ENCODE measurements at places on chromosomes 6 and 20.

- peak; percentile 51 for DNase-seq
These were observed 393.7 kb downstream of the UTRN start for GRCh38 chr6:144678844-144679243.

GRCh38 chr6:25484900-25485299 is 167.1 kb upstream of the SCGN start:
- DNase-seq = no peak

GRCh38 chr20:38545771-38546170 is 35.2 kb upstream of the ADIG start:
- DNase-seq = no peak

DNA sequence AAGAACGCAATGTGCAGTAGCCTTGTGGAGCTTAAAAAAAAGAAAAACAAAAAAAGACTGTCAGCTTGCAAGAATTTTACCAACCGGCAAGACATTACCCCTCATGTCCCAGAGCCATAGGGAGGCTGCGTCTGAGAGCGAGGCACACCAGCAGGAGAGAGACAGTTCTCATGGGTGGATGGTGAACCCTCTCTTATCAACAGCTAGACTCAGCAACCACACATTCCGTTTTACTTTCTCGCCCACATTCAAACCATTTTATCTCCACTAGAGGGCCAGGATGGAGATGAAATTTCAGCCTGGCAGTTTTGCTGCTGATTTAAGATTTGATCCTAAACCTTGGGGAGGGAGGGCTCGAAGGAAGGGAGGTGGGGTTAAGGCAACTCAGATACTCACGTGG is 247.0 kb downstream of the ATXN1 start:
- DNase-seq = peak; percentile 67

- no peak for DNase-seq
These were observed 48.5 kb upstream of the SIRPG start for GRCh38 chr20:1706079-1706478.

- DNase-seq = peak; percentile 47
These were observed 103.7 kb downstream of the SNAP25 start for GRCh38 chr20:10322073-10323012.

DNA sequence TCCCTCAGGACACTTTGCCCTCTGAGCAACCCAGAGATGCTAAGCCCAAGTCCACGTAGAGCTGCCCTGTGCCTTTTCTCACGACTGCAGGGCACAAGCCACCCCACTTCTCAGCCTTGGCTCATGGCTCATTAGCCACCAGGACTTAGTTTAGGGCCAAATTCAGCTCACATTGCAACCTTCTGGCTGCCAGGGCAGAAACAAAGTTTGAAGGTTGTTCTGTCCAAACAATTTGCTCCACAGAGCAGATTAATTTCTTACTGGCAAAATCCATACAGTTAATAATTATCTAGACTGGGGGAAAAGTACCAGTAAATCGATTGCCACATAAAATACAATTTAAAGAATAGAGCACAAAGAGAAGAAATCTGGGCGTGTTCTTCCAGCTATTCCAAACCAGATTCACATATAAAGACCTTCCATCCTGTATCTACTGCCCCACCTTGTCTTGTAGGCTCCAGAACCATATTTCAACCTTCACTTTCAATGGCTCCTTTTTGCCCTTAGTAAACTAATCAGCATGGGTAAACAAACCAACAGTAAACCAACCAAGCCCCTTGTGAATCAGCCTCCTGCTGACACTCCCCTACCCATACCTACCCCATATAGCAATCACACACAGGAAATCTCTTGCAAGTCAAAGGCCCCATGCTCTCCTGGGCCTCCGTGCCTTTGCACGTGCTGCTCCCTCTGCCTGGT is 101.9 kb downstream of the QRSL1 start:
- DNase-seq = no peak

DNA sequence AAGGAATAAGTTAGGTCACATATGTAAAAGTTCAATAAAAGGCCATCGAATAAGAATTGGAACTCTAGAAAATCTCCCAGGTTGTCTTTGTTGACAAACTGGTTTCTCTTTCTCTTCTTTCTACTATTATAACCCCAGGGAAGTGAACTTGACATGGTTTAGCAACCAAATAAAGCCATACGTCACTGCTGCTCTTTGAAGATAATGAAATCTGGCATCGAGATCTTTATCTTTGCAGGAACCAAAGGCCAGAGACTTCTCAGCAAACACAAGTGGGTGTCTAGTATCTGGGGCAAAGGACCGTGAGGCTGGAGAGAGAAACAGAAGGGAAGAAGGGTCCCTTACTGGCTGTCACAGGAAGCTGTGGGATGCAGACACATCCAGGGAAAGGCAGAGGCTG is 286.7 kb upstream of the CDYL start:
- no peak for DNase-seq

GRCh38 chr6:136016228-136017225 is 165.0 kb downstream of the PDE7B start:
- no peak for DNase-seq

- peak; percentile 99 for DNase-seq
These were observed 143.9 kb downstream of the BCAS1 start for GRCh38 chr20:53926428-53927028.

GRCh38 chr6:98944598-98945081 is 3.1 kb downstream of the FBXL4 start:
- DNase-seq = peak; percentile 56

- DNase-seq = no peak
These were observed 155.7 kb upstream of the JARID2 start for GRCh38 chr6:15090145-15090579.

DNA sequence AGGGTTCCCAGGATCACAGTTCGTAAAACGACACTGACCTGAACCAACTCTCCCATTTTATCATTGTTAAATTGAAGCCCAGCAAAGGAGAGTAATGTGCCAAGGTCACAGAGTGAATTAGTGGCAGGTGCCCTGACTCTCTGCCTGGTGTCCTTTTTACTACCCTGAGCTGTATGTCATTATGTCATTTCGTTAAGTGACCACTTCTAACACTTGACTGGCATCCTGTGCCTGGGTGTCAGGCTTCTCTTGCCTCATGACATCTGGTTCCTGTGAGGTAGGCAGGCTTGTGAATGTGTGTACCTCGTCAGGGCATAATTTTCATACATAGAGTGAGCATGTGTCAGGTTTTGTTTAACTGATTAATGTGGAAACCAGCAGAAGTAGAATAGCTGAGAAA is 48.6 kb downstream of the RALY start:
- no peak for DNase-seq

DNA sequence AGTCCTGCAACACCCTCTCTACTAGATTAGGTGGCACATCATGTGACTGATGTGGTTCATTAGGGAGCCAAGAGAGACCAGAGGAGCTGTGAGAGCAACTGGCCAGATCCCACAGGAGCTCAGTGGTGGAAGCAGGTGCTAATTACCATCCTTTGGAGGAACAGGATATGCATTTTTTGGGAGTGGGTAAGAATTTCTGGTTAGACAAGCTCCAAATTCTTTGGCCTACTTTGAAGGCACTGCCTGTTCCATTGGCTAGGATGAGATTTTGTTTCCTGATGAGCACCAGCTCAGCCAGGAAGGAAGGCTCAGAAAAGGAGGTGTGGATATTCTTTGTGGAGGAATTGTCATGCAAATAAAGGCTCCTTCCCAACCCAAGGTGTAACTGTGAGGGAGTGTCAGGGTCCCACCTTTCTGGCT is 130.3 kb upstream of the BMP2 start:
- DNase-seq = no peak

DNA sequence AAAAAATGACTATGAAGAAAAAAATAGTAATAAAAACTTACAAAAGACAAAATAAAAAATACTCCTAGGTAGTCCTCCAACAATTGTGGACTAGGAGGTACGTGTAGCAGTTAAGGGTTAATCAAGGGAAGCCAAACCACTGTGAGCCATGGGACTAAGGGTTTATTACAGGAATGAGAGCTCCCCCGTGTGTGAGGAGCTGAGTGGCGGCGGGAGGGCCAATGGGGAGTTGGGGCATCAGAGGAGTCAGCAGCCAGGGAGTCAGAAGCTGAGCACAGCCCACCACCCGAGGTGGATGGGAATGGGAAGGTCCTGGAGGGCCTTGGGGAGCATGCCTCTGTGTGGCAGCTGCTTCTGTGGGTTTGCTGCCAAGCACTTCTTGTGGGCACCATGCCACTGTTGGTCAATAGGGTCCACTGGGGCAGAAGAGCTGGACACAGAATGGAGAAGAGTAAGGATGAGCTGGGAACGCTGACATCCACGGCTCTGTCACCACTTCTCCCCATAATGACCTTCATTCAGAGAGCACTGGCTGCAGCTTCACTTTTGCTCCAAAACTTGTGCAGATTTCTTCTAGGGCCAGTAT is 373.3 kb downstream of the CDKAL1 start:
- no peak for DNase-seq

DNA sequence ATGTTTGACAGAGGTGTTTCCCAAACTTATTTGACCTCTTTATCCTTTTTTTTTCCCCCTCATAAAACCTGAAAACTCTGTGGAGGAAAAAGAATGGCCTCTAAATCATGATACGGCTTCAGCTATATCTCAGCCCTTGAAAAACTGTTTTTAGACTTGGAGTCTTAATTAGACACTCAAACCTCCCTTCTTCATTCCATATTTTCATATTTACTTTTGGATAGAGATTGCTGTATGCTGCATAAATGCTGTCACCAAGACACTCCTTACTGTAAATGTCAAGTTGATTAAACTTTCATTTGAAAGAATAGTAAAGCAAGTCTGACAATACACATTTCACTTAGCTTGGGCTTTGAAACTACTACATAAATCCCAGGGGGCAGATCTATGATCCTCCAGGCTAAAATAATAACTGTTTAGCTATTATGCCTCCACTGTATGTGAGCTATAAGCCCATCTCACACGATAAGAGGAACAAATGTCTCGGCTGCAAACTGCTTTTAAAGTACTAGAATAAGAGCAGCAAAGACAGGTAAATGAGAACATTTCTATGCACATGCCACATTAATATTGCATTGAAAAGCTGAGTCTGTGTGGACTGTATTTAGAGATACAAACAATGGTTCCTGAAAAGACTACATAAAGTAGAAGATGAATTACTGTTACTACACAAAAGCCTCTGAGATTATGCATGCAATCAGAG is 141.3 kb upstream of the HMGN3 start:
- no peak for DNase-seq

DNA sequence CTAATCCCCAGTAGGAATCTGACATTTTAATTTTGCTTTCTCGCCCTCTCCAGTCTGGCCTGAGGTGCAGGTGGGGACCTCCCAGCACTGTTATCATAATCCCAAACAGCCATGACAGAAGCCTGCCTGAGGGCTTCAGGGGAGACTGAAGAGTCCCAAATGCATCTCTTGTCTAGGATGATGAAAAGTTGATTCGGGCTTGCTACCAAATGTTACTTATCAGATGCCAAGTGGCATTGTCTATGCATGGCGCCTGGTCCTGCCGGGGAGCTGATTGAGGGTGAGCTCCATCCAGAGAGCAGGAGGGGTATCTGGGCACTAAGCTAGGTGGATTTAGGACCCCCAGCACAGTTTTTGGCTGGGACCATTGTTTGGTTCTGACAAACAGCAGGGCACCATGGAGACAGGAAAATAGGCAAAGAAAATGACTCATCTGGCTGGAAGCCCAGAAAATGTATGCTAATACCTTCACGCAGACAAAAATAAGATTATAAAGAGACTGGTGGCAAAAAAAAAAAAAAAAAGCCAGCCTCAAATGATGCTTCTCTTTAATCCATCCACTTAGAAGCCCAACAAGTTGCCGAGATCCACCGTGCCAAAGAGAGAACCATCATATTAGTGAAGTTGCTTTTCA is 513.7 kb upstream of the SULF2 start:
- DNase-seq = peak; percentile 87

DNA sequence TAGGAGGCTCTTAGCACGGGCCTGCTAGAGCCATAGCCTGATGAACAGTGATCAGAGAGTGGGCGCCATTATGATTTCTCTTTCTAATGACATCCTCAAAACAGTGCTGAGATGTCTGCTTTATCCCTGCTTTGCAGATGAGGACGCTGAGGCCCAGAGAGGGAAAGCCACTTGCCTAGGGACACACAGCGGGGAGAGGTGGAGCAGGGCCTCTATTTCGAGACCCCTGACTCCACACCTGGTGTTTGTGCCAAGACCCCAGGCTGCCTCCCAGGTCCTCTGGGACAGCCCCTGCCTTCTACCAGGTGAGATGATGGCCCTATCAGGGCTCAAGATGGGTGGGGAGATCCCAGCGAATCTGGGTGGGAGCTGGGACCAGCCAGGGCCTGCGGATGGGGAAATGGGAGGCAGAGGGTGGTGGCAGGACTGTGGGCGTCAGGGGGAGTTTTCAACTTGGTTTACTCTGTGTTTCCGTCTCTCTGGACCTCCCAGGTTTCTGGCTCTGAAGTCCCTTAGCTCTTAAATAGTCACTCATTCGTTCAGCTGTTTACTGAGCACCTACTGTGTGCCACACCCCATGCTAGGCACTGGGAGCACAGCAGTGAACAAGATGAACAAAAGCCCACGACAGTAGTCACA is 36.7 kb downstream of the SRC start:
- DNase-seq = no peak

DNA sequence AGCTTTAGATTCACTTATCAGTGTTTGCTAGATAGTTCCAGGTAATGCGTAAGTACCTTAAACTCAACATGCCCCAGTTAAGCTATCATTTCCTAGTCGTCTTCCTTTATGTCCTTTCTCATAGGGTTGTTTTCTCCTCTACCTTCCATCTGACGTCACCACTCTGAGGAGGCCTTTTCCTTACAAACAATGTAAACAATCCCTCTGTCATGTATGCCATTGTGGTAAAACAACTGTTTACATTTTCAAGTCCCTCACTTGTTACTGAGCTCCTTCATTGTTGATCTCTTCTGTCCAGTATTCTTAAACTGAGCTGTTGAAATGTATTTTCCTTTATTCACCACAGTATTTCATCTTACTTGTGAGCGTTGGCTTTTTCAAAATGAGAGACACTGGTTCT is 45.4 kb upstream of the PLCG1 start:
- DNase-seq = no peak

DNA sequence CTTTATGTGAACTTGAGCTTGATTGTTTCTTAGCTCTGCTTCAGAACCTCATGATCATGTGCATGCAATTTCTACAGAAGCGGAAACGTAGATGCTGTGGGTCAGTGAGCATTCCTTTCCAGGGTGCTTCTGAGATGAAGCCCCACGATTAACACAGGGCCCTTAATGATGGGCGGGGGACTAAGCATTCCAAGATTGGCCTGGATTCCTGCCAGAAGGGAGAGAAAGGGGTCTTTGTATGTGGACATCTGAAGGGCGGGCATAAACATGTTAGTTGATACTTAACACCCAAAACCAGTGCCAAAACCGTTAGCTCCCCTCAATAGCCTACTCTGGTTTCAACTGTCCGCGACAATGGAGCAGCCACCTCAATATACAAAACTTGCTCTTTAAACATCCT is 46.9 kb upstream of the POU3F2 start:
- DNase-seq = no peak

DNA sequence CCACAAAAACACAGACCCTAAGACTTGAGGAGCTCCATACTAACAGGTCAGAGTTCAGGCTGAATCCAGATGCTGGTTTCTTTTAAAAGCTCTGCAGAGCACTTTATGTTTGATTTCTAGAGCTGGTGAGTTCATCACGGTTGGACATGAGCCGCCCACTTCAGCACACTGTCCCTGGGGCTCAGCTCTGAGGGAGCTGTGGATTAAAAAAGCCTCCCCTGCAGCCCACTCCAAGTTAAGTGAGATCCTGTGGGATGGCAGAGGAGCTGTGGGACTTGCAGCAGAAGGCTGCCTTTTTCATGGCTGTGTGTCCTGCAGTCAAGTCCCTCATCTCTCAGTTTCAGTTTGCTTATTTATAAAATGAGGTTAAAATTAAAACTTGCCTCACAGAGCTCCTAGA is 110.5 kb downstream of the FOXO3 start:
- DNase-seq = no peak

GRCh38 chr20:368915-369314 is 11.6 kb upstream of the TRIB3 start:
- DNase-seq = no peak
